ENCODE measurements at places on chromosomes 2 and 18. TPM values are rescaled to one million over a fixed set of nuclear protein-coding genes. Genes with fewer than 3 reads are reported as not detected.

- no peak for DNase-seq
These were observed 120.3 kb upstream of the UXS1 start for GRCh38 chr2:106314444-106314843.

The XDH gene
- total RNA-seq = 0.47 TPM

- no peak for DNase-seq
These were observed 193.5 kb downstream of the SS18 start for GRCh38 chr18:25896956-25897355.

DNA sequence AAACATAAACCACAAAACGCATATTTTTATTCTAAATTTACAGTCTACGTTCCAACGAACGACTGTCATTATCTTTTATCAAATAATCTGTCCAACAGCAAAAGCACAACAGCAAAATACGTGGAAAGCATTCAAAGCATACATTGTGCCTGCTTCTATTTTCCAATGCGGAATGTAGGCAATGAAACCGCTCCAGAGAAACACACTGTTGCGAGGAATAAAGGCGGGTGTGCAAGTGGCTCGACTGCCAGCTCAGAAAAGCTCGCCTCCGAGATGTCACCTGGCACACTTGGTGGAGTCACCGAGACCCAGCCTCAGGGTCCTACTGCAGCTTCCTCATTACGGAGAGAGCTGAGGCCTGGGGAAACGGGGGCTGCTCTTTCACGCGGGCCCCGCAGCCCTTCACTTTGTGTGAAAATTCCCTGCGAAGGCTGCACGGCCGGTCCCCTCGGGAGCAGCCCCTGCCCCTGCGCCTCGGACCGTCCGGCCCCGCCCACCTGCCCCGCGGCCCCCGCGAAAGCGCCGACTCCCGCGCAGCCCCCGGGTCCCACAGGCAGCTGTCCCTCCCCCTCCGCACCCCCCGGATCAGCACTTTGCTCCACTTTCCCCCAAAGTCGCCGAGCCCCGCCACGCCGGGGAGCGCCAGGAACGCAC lies 752 bp downstream of the MGAT4A start:
- DNase-seq = no peak

DNA sequence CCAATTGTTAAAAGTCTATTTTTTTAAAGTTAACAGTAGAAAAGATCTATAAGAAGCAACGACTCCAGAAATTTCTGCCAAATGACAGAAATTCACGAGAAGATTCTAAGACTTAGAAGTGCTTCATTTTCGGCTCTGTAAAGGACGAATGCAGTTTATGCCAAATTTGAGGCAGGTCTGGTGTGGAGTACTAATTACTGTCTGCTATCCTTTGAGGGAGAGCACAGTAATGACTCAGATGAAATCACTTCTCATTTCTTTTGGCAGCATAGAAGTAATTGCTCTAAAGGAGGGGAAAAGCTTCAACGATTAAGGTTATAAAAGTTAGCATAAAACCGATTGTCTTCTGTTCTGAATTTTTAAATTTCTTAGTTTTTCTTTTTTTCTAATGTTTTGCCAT lies 11.4 kb downstream of the G6PC2 start:
- no peak for DNase-seq

The CD8B gene
- not detected for total RNA-seq

GRCh38 chr18:33603454-33603853 lies 25.4 kb downstream of the ASXL3 start:
- DNase-seq = no peak

The FTCDNL1 gene
- total RNA-seq = 2.1 TPM

The ZSWIM2 gene
- not detected for total RNA-seq

The DPP10 gene
- 53.0 TPM for total RNA-seq

DNA sequence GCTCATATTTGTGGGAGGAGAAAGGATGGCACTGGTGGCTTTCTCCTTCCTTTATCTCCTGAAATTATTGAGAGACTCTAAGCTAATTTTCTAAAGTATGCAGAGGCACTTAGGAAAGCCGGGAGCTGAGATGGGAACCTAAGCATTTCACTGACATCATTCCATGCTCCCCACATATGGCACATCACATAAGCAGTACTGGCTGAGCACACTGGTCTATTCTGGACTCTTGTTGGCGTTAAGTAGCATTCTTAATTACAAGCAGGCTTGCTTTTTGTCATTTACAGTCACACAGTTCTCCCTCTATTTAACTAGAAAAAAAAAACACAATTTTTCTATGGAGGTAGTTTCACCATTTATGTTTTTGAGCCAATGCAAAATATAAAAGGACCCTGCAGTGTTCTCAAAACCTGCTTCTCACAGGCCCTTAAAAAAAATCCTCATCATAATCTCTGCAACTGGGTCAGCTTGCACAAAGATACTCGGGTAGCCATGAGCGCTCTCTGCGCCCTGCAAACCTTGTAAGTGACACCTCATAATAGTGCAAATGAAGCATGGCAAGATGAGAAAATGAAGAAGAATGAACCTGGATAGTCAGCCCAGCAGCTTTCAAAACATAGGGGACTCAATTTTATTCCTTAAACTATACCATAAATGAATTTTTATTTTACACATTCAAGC lies 688.6 kb downstream of the NRXN1 start:
- no peak for DNase-seq

The RGPD3 gene
- 0.05 TPM for total RNA-seq

Measured in NCI-H460 (cell line).